ENCODE measurements at places on chromosomes 16 and 17.

GRCh38 chr16:49567950-49568349, 194.3 kb downstream of the C16orf78 start:
- DNase-seq = no peak

GRCh38 chr17:4610656-4611055, 26.3 kb downstream of the SMTNL2 start:
- DNase-seq = no peak

DNA sequence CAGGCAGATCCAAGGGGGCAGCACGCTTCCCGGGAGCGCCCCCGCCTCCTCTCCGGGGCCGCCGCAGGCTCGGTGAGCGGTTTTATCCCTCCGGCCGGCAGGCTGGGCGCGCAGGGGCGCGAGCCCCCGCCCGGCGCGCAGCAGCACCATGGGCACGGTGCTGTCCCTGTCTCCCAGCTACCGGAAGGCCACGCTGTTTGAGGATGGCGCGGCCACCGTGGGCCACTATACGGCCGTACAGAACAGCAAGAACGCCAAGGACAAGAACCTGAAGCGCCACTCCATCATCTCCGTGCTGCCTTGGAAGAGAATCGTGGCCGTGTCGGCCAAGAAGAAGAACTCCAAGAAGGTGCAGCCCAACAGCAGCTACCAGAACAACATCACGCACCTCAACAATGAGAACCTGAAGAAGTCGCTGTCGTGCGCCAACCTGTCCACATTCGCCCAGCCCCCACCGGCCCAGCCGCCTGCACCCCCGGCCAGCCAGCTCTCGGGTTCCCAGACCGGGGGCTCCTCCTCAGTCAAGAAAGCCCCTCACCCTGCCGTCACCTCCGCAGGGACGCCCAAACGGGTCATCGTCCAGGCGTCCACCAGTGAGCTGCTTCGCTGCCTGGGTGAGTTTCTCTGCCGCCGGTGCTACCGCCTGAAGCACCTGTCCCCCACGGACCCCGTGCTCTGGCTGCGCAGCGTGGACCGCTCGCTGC, 832 bp downstream of the CDK5R1 start:
- DNase-seq = no peak

DNA sequence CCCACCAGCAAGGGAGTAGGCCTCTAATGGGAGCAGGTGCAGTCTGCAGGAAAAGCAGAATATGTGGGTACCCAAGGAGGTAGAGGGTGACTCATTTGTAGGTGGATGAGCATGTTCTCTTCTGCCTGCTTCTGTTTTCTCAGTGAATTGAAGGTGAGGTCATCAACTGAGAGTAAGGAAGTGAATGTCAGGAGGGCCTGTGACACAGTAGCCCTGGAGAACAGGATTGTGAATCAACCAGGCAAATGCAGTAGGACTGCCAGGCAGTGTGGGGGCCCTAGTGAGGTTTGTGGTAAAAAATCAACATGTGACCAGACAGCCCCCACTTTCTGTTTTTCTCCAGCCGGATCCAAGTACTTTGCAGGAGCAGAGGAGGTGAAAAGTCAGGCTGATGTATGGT, 150.5 kb upstream of the SOX9 start:
- peak; percentile 52 for DNase-seq

- DNase-seq = no peak
Observed at GRCh38 chr17:70121126-70121525, 46.1 kb downstream of the KCNJ16 start.

DNA sequence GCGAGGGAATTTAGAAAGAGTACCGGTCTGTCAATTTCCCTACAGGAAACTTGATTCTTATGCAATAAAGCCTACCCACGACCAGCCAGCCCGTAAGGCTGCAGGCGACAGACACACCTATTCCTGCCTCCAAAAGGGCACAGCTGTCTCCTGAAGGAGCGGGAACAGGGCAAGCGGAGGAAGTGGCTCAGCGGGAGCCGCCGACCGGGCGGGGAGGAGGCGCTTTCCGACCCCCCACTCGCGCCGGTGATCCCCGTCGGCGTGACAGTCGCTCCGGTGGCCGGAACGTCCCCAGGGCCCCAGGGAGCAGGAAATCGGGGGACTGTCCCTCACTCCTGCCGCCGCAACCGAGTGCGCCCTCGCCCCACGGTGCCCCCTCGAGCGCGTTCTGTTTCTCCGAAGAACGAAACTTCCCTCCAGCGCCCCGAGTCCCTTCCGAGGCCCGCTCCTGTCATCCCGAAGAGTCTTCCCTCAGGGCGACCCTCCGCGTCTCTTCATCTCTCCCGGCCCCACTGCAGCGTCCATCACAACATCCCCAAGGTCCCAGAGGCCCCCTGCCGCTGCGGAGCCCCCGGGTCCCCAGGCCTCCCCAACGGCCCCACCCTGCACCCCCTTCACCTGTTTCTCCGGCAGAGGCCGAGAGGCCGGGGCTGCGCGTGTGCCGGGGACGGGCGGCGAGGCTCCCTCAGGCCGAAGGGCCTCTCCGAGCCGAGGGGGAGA, 421 bp downstream of the STAT3 start:
- no peak for DNase-seq

DNA sequence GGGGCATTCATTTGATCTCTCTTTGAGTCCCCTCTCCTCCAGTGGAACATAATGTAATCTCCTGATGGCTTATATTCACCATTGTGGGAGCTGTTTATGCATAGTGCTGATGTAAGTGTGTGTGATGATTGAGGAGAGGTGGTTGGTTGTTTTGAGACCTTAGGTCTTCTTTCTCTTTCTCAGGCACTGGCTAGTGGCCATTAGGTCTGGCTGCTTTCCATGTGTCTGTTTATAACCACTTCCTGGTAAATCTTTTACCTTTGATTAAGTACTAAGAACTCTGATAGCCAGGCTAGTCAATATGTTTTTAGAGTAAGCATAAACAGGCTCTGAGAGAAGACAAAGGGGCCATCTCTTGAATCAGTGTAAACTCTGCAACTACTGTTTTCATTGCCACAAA, 27.9 kb downstream of the VAT1L start:
- DNase-seq = peak; percentile 69

GRCh38 chr17:37066322-37067255, 117.8 kb downstream of the AATF start:
- no peak for DNase-seq

DNA sequence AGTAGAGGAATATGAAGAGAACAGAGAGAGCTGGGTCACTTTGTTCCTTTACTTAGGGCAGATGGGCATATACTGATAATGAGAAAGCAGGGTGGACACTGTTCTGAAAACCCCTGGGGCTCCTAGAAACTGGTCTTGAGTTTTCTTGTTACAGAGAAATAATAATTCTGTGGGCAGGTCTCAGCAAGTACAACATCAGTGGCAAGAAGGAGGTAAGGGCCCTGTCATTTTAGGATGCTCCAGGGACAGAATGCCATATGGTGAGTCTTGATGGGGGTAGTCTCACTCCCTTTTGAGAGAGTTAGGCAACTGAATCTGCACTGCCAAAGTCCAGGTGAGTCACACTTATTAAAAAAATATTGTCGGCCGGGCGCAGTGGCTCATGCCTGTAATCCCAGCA, 102.3 kb downstream of the KCNJ2 start:
- DNase-seq = no peak

DNA sequence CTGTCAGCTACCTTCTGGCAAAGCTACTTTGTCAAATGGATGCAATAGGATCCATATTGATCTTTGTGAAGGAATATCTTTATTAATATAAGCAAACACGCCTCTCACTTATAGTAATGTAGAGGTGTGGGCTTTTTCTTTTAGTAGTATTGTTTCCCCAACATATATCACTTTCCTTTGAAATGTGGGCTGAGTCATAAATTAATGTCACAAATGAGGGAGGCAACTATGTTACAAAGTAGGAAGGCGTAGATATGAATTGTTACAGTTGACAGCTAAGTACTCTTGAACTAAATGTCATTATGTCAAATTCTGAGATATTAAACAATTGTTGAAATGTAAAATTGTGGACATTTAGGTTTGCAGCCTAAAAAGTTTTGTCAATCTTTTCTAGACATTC, 2.6 kb upstream of the PPM1E start:
- DNase-seq = no peak

- no peak for DNase-seq
Observed at GRCh38 chr16:84505249-84506187, 1.1 kb upstream of the MEAK7 start.

GRCh38 chr17:61065263-61065773, 334.3 kb upstream of the TBX2 start:
- DNase-seq = no peak

- no peak for DNase-seq
Observed at GRCh38 chr16:30766933-30767284, 4.8 kb downstream of the RNF40 start.

- no peak for DNase-seq
Observed at GRCh38 chr16:81537721-81538561, 93.3 kb downstream of the CMIP start.

DNA sequence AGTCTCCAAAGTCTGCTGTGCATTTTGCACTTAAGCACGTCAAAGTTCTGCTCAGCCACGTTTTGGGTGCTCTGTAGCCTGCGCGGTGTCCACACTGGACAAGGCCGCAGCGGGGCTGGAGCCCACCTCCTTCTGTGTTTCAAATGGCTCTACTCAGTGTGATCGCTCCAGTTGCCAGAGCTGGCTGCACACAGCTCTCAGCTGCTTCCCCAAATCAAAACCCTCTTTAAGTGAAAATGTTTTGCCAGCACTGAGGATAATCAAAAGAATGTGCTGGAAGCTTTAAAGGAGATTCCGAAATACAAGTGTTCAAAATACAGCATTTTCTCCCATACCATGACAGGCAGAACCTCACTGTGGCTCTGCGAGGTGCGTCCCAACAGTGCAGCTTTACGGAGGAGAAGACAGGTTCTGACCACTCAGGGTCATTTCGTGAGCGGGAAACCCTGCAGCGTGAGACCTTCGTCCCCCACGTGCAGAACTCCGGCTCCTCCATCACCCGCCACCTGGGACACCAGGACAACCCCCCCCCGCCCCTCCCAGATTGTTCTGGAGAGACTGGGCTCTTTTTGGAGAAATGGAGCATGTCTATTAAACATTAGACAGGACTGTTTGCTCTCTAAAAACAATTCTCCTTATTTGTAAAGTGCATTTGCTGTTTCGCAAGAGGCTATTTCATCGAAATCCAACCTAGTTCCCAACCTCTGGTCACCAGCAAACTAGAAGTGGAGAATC, 16.6 kb downstream of the TBC1D16 start:
- DNase-seq = no peak

- DNase-seq = peak; percentile 28
Observed at GRCh38 chr17:34163646-34164045, 91.4 kb upstream of the CCL2 start.

- DNase-seq = no peak
Observed at GRCh38 chr16:86215233-86215978, 294.9 kb upstream of the FOXF1 start.

- DNase-seq = peak; percentile 27
Observed at GRCh38 chr17:44865231-44865660, 17.6 kb downstream of the HIGD1B start.

DNA sequence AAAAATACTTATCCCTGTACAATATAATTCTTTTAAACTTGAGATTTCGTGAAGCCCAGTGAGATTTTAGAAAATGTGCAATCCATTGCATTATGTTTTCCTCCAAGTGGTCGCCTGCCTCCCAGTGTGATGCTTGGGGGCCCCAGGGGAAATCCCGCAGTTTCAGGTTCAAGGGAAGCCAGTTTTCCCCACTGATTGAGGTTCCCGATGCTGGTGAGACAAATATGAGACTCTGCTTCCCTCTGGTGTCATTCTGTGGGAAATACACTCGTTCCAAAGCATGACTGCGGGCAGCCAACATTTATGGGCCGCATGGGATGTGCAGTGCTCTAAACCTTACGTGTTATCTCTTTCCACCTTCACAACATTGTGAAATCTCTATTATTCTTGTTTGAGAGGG, 200.8 kb downstream of the PRKCB start:
- DNase-seq = peak; percentile 35

DNA sequence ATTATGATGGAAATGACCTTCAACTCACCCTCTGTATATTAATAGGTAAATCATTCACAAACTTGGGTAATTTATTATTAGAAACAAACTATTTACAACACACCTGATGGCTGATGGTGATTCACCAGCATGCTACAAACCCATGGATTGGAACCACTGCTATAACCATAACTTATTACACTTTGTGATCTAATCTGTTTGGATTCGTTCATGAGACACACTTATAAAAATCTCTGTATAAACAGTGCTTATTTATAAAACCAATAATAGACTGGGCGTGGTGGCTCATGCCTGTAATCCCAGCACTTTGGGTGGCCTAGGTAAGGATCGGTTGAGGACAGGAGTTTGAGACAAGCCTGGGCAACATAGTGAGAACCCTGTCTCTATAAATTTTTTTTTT, 16.0 kb downstream of the SMIM36 start:
- no peak for DNase-seq

- no peak for DNase-seq
Observed at GRCh38 chr17:42182927-42183734, 2.1 kb downstream of the HCRT start.

- DNase-seq = peak; percentile 41
Observed at GRCh38 chr17:35898283-35899070, 18.3 kb upstream of the CCL5 start.

DNA sequence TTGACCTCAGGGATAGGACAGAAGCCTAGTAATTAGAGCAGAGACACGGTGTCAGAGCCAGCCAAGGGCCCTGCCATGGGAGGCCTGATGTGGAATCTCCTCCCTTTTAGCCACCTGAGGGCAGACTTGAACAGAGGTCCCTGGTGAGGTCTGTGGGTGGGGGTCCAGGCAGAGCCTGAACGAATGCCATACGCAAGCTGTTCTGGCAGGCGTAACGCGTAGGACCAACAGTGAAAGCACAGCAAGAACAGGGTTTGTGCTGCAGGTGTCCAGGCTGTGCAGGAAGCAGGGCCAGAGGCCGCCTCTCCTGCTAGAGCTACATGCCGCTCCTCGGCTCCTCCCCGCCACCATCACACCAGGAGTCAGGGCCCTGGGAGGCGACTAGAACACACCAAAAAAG, 81.9 kb upstream of the TBX2 start:
- DNase-seq = no peak

- DNase-seq = no peak
Observed at GRCh38 chr17:66432411-66432957, 130.1 kb downstream of the PRKCA start.

DNA sequence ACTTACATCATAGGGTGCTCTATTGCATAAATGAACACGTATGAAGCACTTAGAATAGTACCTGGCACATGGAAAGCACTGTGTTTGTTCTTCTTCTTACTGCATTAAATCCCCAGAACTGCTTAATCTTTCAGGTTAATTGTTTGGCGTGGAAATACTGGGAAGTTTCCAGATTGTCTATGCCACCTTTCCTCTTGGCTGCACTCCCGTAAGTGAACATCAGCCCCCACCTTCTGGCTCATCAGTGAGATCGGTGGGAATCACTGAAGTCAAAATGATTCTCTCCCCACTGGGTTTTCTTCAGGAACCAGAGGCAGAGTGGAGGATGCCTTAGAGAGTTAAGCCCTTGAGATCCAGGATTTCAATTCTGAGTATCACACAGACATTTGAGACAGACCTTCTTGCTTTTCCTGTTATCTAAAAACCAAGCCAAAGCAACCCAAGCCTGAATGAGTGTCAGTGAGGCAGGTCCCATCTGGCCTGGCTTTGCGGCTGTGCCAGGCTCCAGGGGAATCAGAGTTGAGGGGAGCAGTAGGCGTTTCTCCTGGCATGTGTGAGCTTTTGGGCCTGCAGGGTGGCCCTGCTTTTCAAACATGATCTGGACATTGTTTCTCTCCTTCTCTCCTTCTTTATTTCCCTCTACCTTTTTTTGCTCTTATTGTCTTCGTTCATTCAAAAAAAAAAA, 59.1 kb downstream of the OTOA start:
- no peak for DNase-seq

GRCh38 chr17:52420555-52421078, 262.1 kb upstream of the CA10 start:
- no peak for DNase-seq
